ENCODE measurements at places on chromosomes 3 and 15. TPM values are rescaled to one million over a fixed set of nuclear protein-coding genes. Genes with fewer than 3 reads are reported as not detected.

CPN2 gene
- total RNA-seq = not detected

RBPMS2 gene
- 14.2 TPM for total RNA-seq

THRB gene
- total RNA-seq = 13.2 TPM

GOLGA8T gene
- total RNA-seq = 1.5 TPM

CISH gene
- 10.6 TPM for total RNA-seq

CKMT1A gene
- total RNA-seq = 0.36 TPM

ARL6IP5 gene
- total RNA-seq = 116 TPM

CYB561D2 gene
- total RNA-seq = 10.1 TPM

PLA2G4D gene
- not detected for total RNA-seq

DNAJA4 gene
- total RNA-seq = 18.0 TPM

ZPLD1 gene
- not detected for total RNA-seq

RLBP1 gene
- not detected for total RNA-seq

CTXN2 gene
- not detected for total RNA-seq

ALAS1 gene
- total RNA-seq = 39.1 TPM

STXBP5L gene
- 1.4 TPM for total RNA-seq

SKOR1 gene
- total RNA-seq = 1.3 TPM

CCR3 gene
- total RNA-seq = not detected

BNC1 gene
- 0.58 TPM for total RNA-seq

MAP3K13 gene
- total RNA-seq = 22.2 TPM

PTPN9 gene
- total RNA-seq = 45.3 TPM

SLC22A14 gene
- total RNA-seq = 0.13 TPM

RBP2 gene
- total RNA-seq = not detected

SNTN gene
- not detected for total RNA-seq

MRPL46 gene
- total RNA-seq = 17.6 TPM

DNAH12 gene
- 0.80 TPM for total RNA-seq

OR5AC2 gene
- not detected for total RNA-seq

GOLGA8J gene
- total RNA-seq = 0.89 TPM

CPB1 gene
- total RNA-seq = 5.0 TPM

UROC1 gene
- total RNA-seq = not detected

CAMK2N2 gene
- 0.53 TPM for total RNA-seq

INSYN1 gene
- total RNA-seq = 7.8 TPM

OR5H15 gene
- not detected for total RNA-seq

SYNPR gene
- total RNA-seq = not detected

LRRN1 gene
- total RNA-seq = 10.4 TPM

LMOD3 gene
- total RNA-seq = 0.09 TPM

C3orf85 gene
- not detected for total RNA-seq

C2CD4A gene
- total RNA-seq = not detected

CFAP100 gene
- total RNA-seq = 1.5 TPM

FBXW12 gene
- total RNA-seq = 0.27 TPM

AMIGO3 gene
- not detected for total RNA-seq

MYH15 gene
- total RNA-seq = 0.58 TPM

SI gene
- total RNA-seq = not detected

EIF4E3 gene
- 36.4 TPM for total RNA-seq

KCNH8 gene
- total RNA-seq = 2.1 TPM

CAMP gene
- 2.0 TPM for total RNA-seq

UBXN7 gene
- 78.7 TPM for total RNA-seq

Measured in sciatic nerve (tissue), 2 donors.